Posterior cingulate gyrus (tissue), 11 donors: ENCODE measurements at places on chromosomes 5 and 9.

GRCh38 chr5:25412116-25412661, 767.4 kb upstream of the CDH10 start:
- no peak for DNase-seq

GRCh38 chr5:137997726-137998213, 35.1 kb downstream of the FAM13B start:
- DNase-seq, result no peak

GRCh38 chr9:4211806-4212205, 88.1 kb downstream of the GLIS3 start:
- no peak for DNase-seq

- no peak for DNase-seq
Observed at GRCh38 chr5:106399391-106399790, 1271.3 kb downstream of the EFNA5 start.

DNA sequence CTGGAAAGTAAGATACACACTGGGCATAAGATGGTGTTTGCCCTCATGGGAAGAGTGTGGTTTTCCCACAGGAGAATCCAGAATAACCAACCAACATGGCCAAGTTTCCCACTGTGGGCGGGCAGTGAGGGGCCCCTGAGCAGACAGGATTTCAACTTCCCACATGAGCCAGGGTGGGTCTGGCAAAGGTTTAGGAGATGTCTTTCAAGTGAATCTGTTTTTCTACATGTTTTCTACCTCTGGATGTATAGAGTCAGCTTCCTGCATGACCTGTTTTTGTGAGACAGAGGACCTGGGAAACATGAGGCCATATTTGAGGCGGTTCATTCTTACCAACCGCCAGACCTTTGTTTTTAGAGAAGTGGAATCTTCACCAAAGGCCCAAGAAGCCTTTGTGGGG, 100.5 kb downstream of the TLE4 start:
- DNase-seq, result no peak

- DNase-seq, result no peak
Observed at GRCh38 chr9:70525519-70525918, 111.1 kb upstream of the KLF9 start.

- no peak for DNase-seq
Observed at GRCh38 chr9:32487981-32488380, 38.0 kb downstream of the RIGI start.

DNA sequence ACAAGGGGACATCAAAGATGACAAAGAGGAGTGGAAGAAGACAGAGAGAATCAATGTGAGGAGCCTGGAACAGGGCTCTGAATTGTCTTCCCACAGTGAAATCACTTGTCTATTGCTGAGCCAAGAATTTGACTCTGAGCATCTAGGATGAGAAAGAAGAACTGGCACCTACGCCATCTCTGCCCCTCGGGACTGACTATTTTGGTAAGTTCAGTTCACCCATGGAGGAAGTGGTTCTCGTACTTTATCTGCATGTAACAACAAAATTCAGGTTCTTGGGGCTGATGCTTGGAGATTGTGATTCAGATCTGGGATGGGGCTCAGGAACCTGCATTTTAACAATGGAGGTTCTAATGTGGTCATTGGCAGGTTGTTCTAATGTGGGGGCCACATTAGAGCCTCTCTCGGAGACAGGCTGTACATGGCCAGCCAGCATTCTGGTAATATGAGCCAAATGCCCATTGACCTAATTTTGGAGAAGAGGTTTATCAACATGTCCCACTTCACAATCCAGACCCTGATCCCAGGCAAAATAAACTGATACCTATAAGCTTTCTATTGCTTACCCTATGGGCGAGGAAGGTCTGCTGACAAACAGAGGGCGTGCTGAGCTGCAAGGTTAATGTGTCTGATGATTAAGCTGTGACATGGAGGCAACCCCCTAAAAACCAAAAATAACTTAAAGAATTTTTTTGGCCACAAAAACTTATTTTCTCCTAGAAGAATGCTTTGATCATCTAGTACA, 2.7 kb upstream of the IL12B start:
- DNase-seq, result no peak

- no peak for DNase-seq
Observed at GRCh38 chr5:35151146-35151920, 79.0 kb downstream of the PRLR start.

GRCh38 chr9:137256856-137257255, 1.7 kb downstream of the NELFB start:
- no peak for DNase-seq
